ENCODE measurements at places on chromosomes 7 and 10.

- DNase-seq, result no peak
Observed at GRCh38 chr10:108608860-108609259, 1314.5 kb downstream of the XPNPEP1 start.

DNA sequence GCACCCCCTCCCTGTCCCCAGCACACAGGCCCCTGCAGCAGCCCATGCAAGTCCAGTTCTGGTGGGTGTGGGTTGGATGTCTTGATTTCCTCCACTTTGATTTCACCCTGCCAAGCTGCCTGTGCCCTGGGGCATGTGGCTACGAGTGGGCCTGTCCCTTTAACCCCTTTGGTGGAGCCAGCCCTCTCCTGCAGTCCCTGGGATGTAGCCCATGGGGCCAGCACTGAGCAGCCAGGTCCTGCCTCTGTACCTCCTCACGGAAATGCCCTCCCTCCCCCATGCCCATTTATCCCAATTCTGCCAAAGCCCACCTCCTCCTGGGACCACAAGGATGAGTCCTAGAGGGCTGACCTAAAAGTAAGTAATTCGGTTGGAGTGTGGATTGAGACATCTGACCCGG, 11.9 kb downstream of the COL13A1 start:
- DNase-seq, result no peak

DNA sequence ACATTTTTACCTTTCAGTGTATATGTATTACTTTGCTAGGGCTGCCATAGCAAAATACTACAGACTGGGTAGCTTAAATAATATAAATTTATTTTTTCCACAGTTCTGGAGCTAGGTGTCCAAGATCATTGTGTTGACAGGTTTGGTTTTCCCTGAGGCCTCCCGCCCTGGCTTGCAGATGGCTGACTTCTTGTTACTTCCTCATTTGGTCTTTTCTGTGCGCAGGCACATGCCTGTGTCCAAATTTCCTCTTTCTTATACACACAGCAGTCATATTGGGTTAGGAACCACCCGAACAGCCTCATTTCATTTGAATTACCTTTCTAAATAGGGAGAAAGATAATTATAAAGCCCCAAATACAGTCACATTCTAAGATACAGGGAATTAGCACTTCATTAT, 521.6 kb upstream of the SORCS1 start:
- DNase-seq, result no peak

GRCh38 chr7:143415742-143416397, 7.2 kb upstream of the EPHA1 start:
- no peak for DNase-seq

DNA sequence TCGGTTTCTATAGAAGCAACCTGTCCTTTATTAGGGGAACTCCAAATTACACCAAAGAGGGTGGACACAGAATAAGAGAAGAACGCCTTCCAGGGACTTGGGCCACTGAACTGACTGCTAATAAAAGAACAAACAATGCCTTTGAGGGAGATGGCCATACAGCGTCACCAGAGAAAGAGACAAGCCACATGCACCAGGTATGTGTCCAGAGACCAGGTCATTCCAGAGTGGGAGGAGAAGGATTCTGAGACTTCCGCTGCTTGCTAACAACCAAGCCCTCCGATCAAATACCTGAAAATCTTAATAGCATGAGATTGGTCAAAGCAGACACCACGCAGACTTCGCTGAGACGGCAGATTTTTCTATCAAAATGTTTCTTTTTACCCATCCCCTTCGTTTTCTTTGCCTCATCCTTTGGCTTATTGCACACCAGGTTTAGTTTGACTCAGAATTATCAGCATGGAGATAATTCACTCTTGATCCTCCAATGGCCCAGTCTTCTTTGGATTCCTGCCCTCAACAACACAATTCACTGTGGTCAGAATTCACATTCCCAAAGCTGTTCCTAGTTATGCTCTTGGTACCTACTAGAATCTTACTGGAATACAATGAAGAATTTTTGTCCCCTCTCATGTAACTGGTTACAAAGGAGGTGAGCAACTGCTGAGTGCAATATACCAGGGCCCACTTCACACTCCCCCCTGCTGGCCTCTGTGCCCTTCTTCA, 87.4 kb upstream of the DDC start:
- DNase-seq, result peak; percentile 36

GRCh38 chr7:3575753-3576531, 274.9 kb downstream of the SDK1 start:
- no peak for DNase-seq

- no peak for DNase-seq
Observed at GRCh38 chr7:109763611-109764010, 1193.9 kb downstream of the DNAJB9 start.

DNA sequence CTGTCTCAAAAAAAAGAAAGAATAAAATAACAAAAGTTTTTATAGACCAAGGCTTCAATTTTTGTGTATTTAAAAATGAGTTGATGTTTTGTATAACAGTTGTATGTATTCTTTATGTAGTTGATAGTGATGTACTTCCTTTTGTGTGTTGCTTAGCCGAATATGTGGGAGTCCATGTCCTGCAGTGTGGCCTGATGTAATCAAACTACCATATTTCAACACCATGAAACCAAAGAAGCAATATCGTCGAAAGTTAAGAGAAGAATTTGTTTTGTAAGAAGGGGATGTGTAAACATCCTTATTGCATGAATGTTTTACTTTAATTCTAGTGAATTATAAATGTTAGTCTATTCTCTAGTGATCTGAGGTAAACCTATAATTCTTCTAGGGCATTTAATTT, 56.6 kb downstream of the MPLKIP start:
- no peak for DNase-seq

- no peak for DNase-seq
Observed at GRCh38 chr10:95896071-95896850, 11.5 kb upstream of the CC2D2B start.

DNA sequence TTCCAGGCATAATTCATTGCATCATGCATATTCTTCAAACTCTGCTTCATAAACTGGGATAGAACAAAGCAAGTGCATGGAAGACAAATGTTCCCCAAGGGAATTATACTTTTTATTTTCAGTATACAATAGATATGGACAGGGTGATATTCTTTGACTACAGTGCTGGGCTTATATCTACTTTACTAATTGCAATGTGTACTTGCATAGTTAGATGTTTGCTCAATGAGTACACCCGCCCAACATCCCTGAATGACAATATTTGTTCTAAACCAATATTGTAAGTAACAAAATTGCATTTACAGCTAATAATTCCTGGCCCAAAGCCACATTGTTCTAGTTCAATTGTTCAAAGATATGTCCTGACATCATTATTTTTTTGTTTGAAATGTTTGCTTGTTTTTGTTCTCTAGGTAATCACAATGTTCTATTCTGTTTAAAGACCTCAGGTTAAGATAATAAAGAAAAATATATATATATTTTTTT, 171.4 kb downstream of the PTN start:
- no peak for DNase-seq

DNA sequence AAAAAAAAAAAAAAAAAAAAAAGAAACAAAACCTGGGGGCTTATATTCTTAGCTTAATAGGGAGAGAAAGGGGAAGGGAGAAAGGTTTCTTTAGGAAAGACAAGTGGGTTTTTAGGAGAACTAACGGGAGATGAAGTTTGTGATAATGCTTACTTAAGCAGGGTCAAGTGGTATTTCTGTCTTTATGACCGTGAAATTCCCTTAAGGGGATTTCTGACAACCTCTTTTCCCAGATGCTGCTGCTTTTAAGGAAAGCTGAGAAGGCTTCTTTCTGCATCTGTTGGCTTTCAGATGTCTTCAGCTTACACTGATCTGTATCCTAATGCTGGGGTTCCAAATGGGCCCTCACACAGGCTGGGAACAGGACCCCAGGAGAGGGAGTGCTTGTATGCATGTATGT, 42.6 kb downstream of the ADAMTS14 start:
- no peak for DNase-seq

GRCh38 chr10:25142116-25142864, 32.5 kb upstream of the GPR158 start:
- DNase-seq, result no peak

Data from GM03348 (cell line).